Femur (tissue), 1 donor: ENCODE measurements at places on chromosomes 13 and 19.
A peak's percentile ranks its signal among the peaks of the same experiment; 100 is the strongest.

DNA sequence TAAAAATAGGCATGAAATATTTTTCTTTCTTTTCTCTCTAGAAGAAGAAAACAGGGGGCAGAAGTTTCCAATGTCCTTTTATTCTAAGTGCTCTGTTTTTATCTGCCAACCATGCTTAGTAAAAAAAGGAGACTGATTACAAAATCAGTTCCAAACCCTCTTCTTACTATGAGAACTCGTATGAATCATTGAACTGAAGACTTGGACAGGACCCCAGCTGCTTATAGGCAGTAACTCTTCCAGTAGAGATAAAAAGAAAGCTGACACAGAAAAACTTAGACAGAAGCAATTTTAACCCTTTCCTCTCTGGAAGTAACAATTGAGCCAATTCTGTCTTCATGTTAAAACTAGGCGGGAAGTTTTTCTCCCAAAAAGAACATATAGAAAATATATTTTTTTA lies 24.5 kb upstream of the FREM2 start:
- no peak for DNase-seq

GRCh38 chr19:50695251-50696093 lies 24.1 kb downstream of the SHANK1 start:
- DNase-seq: peak; percentile 43

- DNase-seq: no peak
Observed at GRCh38 chr13:34030782-34031181, 212.8 kb downstream of the RFC3 start.

GRCh38 chr13:98274921-98275487 lies 97.9 kb upstream of the RNF113B start:
- DNase-seq: no peak

DNA sequence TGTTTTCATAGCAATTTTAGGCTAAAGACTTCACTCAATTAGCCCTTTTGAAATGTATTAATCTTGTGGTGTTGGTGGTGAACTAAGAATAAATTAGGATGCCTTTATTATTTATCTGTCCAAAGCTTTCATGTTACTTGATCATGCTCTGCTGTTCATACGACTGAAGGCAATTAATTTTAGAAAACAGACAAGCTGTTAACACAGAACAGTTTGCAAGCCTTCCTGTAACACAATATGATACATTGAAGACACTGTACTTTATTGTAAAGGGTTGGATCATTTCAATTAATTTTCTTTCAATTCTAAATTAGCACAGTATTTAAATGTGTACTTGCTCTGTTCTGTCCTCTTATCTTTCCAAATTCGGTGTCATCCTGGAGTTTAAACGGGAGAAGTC lies 794.3 kb upstream of the MIR17HG start:
- no peak for DNase-seq

- DNase-seq: no peak
Observed at GRCh38 chr13:44293374-44293773, 80.2 kb upstream of the SERP2 start.

GRCh38 chr13:98534821-98535220 lies 42.1 kb downstream of the STK24 start:
- DNase-seq: no peak

GRCh38 chr13:75422028-75422427 lies 59.9 kb downstream of the TBC1D4 start:
- DNase-seq: no peak

- no peak for DNase-seq
Observed at GRCh38 chr13:74153316-74153715, 19.1 kb upstream of the KLF12 start.

DNA sequence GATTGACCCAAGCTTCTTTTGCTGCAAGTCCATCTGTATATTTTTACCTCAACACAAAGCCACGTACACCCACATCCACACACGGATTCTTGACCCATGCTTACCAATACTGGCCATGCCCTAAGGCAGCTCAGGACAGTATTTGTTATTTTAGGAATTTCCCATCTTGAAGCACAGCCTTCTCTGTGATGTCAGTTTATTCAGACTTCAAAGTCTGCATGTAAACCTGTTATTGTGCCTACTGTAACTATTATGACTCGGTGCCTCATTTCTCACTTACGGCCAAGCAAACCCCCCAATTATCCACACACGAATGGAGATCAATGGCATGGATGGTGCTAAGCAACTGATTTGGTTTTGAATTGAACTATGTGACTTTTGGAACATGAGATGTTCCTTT lies 17.5 kb downstream of the CLDN10 start:
- DNase-seq: no peak

DNA sequence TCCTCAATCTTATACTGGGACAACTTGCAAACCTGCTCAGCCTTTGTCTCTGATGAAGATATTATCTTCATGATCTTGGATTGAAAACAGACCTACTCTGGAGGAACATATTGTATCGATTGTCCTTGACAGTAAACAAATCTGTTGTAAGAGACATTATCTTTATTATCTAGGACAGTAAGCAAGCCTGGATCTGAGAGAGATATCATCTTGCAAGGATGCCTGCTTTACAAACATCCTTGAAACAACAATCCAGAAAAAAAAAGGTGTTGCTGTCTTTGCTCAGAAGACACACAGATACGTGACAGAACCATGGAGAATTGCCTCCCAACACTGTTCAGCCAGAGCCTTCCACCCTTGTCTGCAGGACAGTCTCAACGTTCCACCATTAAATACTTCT lies 4.0 kb upstream of the KLK3 start:
- DNase-seq: no peak

DNA sequence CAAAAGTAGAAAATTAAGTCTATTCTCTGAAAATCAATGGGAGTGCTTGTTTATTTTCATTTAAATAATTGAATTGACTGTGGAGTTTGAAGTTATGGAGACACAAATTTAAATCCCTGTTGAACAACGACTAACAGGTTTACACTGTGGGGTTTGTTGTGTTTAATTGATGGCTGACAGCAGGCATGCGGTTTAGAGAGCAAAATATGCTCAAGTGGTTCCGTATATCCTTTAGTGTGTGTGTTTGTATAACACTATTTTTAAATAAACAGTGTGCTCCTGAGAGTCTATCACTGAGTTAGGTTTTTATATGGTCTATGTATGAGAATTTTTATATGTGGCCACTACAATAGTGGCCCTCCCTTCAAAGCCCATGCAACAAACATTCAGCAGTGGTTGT lies 332.0 kb downstream of the GPC6 start:
- DNase-seq: no peak

DNA sequence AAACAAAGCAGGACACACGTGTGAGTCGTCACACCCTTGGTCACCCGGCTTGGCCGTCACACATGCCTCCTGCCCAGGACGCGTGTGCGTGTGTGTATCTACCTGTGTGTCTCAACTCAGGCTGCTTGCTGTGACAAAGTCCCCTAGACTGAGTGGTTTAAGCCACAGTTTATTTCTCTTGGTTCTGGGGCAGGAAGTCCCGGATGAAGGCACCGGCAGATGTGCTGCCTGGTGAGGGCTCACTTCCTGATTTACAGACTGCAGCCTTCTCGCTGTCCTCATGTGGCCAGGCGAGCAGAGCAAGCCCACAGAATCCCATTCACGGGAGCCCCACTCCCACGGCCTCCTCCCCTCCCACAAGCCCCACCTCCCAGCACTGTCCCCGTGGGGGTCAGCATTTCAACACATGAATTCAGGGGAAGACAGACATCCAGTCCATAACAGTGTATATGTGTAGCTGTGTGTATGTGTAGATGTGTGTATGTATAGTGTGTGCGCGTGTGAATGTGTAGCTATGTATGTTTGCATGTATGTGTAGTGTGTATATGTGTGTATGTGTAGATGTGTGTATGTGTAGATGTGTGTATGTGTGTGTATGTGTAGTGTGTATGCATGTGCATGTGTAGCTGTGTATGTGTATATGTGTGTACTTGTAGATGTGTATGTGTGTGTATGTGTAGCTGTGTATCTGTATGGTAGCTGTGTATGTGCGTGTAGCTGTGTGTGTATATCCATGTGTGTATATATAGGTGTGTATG lies 51.5 kb downstream of the MCF2L start:
- no peak for DNase-seq

GRCh38 chr19:10899151-10899653 lies 27.8 kb downstream of the CARM1 start:
- no peak for DNase-seq
